Cortex of kidney (tissue), 1 donor: ENCODE measurements at places on chromosomes 6 and 20.

DNA sequence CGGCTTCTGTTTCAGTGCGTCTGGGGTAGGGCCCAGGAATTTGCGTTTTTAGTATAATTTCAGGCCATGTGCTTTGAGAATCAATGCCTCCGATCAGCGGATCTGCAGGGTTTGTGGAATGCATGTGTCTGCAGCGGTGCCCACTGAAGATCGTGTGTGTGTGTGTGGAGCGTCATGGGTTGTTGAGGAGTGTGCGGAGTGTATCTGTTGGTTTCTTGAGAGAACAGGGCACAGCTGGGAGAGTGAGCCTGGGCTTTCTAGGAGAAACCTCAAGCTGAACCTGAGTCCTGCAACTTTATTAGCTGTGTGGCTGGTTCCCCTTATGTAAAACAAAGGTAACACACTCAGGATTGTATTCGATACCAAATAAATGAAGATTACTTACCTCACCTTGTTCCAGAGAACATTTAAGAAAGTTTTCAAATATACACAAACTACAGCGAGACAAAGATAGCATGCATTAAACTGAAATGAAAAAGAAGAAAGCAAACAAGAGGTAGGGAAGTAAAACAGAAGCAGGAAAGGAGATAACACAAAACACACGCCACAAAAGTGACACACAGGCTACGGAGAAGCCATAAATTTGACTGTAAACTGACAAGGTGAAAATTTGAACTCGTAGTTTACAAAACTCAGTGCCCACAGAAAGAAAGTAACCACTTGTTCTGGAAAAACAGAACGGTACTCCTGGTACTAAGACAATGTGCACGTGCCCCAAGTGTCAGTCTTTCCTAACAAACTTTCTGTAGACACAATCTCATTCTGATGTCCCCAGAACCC, 28.8 kb downstream of the PDE10A start:
- no peak for DNase-seq

DNA sequence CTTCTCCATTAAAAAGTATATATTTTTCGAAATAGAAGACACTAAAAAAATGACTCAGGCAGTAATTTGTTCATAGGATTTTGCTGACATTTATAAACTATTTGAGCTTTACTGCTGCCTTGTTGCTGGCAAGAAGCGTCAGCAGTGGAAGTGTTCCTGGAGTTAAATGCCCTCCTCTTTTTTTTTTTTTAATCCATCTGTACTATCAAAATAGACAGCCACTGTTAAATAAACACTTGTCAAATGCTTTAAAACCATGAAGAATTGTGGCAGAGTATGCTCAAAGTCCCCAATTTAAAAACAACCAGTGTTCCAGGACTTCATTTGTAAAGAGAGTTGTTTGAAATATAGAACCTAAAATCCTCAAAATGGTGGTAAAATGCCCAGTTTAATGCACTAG, 253.8 kb downstream of the NKAIN2 start:
- DNase-seq = no peak

- DNase-seq = no peak
These were observed 67.0 kb downstream of the RSPO3 start for GRCh38 chr6:127185437-127185995.

GRCh38 chr6:43982084-43982625, 145.1 kb downstream of the MRPL14 start:
- no peak for DNase-seq

GRCh38 chr6:27273783-27274182, 26.3 kb downstream of the PRSS16 start:
- no peak for DNase-seq

GRCh38 chr20:24917056-24917455, 32.0 kb upstream of the CST7 start:
- DNase-seq = no peak

GRCh38 chr6:135869857-135870256, 18.4 kb downstream of the PDE7B start:
- no peak for DNase-seq

DNA sequence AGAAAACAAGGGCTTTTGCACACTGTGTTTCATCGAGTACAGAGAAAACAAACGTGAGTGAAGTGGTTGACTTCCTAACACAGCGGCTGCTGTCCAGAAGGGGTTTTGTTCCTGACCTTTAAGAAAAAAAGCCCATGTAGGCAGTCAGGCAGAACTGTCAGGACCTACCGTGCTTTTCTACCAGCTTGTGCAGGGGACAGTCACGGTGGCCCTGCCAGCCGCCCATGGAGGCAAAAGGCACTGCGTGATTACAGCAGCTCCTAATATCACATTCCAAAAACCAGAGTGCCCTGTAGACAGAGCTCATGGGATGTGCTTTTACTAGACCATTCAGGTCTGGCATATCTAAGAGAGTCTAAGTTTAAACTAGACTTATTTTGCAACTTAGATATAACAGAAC, 12.2 kb downstream of the TNFAIP3 start:
- DNase-seq = no peak

DNA sequence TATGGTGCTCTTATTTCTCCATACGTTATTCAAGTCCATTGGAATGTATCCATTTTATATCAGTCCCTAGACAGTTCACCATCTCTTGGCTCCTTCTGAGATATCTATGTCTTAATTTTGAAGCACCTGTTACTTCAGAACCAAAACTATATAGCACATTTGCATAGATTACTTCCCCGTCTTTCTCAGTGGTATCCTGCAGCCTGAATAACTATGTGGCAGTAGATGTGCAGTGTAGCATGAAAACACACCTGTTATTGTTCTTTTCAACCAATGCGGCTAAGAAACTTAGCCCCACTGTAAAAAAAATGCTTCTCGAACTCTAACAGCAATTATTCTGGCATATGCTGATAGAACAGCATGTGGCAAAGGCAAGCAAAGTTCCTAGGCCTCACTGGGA, 1184.4 kb upstream of the ADGRB3 start:
- no peak for DNase-seq

DNA sequence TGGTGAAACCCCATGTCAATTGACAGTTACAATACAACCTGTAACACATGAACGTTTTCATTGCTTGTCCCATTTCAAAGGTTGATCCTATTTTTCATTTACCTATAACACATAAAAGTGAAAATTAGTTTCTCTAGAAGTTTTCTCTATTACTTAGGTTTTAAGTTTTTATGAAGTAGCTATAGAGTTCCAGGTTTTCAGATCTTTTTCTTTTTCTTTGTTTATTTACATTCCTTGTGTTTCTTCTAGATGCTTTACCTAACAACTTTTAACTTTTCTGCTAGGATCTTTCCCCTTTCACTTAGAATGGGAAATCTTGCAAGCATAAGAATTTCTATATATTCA, 232.6 kb downstream of the PLCB1 start:
- no peak for DNase-seq

DNA sequence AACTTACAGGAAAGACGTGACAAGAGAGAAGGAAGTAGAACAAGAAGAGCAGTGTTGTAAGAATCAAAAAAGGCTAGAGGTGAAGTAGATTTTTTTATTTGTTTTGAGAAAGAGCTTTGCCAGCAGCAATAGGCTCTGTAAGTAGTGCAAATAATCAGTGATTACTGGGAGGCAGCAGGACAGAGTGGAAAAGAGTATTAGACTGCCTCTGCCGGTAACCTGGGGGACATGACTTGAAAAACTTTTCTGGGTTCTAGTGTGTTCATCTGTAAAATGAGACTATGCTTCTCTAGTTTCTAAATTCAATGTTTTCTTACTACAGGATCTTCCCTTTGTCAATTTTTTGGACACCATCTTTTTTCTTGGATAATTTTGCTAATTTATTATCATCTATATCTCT, 5.8 kb upstream of the IRAK1BP1 start:
- DNase-seq = no peak

DNA sequence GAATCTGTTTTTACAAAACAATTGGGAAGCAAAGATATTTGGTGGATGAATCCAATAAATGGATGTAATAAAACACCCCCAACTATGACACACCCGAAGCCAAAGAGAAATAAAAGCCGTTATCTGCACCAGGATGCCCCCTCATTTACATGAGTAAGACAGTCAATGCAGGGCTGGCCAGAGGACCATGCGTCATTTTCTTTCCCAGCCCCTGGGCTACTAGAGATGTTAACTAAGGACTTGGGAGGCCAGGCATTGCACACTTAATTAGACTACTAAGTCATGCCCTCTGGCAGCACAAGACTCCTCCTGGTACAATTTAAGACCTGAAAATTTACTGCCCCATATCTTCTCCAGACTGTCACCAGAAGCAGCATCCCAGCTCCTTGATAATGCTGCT, 3.2 kb downstream of the LEMD2 start:
- no peak for DNase-seq

DNA sequence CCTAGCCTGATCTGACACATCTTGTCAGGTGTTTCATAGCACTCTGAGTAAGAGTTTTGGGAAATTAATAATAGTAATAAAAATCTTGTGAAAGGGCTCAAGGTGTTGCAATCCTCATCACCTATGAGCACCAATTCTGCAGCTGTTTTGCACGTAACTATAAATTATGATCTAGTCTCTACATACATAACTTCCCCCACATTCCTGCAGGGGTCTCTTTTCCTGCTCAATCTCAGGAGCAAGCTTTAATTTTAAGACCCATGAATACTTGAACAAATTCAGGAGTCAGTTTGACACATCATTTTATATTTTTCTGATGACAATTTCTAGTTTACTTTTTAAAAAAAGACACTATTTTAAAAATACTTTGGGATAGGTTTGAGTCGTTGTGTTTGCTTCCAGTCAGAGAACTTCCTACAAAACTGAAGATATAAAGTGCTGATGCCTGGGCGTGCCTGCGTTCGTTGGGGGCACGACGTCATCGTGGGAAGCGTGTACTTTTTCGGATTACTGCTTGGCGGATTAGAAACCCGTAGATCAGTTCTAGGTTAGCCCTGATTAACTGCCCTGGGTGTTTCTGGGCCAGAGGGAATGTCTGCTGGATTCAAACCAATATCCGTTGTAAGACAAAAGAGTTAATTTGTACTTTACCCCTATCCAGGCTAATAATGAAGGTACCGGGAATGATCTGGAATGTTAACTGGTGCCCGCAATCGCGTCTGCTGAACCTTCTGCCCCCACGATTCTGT, 1.0 kb upstream of the E2F3 start:
- DNase-seq = no peak
